ENCODE measurements at places on chromosomes 4 and X. TPM values are rescaled to one million over a fixed set of nuclear protein-coding genes. Genes with fewer than 3 reads are reported as not detected.

Gene OTUD6A
- not detected for total RNA-seq

Gene HGFAC
- 0.75 TPM for total RNA-seq

GRCh38 chr4:18440527-18441202, 419.1 kb upstream of the LCORL start:
- H3K36me3 ChIP-seq, result no peaks in the 10 kb centered on the region
- no peak overlapping the region for H3K4me3 ChIP-seq
- no peak overlapping the region for H3K27ac ChIP-seq
- no peaks in the 10 kb centered on the region for H3K27me3 ChIP-seq

Gene PNMA6A
- 0.38 TPM for total RNA-seq

- DNase-seq, result no peak
- no peak overlapping the region for H3K27ac ChIP-seq
- no peaks in the 10 kb centered on the region for H3K27me3 ChIP-seq
- peaks cover 19% of the 10 kb centered on the region for H3K36me3 ChIP-seq
- H3K4me3 ChIP-seq, result no peak overlapping the region
- H3K4me1 ChIP-seq, result no peaks in the 10 kb centered on the region
Observed at GRCh38 chrX:41604766-41605543, 83.8 kb upstream of the GPR34 start.

GRCh38 chr4:100827756-100828155, 309.9 kb upstream of the EMCN start:
- H3K4me1 ChIP-seq, result no peaks in the 10 kb centered on the region
- H3K36me3 ChIP-seq, result no peaks in the 10 kb centered on the region
- no peaks in the 10 kb centered on the region for H3K27me3 ChIP-seq
- H3K27ac ChIP-seq, result no peak overlapping the region
- no peak overlapping the region for H3K4me3 ChIP-seq
- no peak for DNase-seq

Gene DGKK
- not detected for total RNA-seq

DNA sequence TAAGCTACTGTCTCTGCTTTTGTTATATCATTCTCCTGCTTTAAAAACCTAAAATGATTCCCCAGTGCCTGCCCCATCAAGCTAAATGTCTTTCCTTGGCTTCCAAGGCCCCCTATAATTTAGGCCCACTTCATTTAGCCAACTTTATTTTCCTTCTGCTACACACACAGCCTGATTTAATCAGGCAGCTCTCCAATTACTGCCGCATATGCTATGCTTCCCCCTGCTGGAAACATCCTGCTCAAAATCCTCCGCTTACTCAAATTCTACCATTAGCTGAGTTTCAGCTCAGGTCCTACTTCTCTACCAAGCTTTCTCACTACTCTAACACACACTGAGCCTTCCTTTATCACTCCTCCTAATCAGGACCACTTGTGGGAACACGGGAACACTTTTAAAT, 17.0 kb downstream of the LAMP2 start:
- H3K4me3 ChIP-seq, result no peak overlapping the region
- H3K4me1 ChIP-seq, result no peaks in the 10 kb centered on the region
- no peaks in the 10 kb centered on the region for H3K27me3 ChIP-seq
- no peak for DNase-seq

Gene SSX2B
- not detected for total RNA-seq

Gene SERPINA7
- total RNA-seq, result not detected

- H3K4me1 ChIP-seq, result no peaks in the 10 kb centered on the region
- H3K4me3 ChIP-seq, result no peak overlapping the region
- no peaks in the 10 kb centered on the region for H3K27me3 ChIP-seq
- no peak for DNase-seq
- no peak overlapping the region for H3K27ac ChIP-seq
- no peaks in the 10 kb centered on the region for H3K36me3 ChIP-seq
Observed at GRCh38 chrX:84907324-84907968, 96.2 kb upstream of the APOOL start.

GRCh38 chr4:94472056-94472826, 20.5 kb downstream of the PDLIM5 start:
- H3K27ac ChIP-seq, result no peak overlapping the region
- no peak overlapping the region for H3K4me3 ChIP-seq
- H3K36me3 ChIP-seq, result no peaks in the 10 kb centered on the region
- H3K27me3 ChIP-seq, result no peaks in the 10 kb centered on the region

DNA sequence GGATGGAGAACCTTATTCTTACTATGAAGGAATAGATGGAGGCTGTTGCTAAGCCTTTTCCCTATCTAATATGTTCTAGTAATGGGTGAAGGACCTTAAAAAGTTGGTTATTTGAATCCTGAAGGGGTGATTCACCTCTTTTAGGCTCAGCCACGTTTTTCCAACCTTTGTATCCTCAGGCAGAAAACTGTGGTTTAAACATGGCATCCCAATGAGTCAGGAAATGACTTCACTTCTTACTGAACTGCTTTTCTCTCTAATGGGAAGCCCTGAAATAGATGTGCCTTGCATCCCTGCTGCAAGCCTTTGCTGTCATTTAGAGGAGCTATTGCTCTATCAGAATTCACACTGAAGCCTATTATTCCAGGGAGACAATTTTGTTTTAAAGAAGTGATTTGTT, 191.0 kb upstream of the ARX start:
- H3K27me3 ChIP-seq, result no peaks in the 10 kb centered on the region
- DNase-seq, result no peak
- H3K27ac ChIP-seq, result no peak overlapping the region
- no peaks in the 10 kb centered on the region for H3K36me3 ChIP-seq
- H3K4me3 ChIP-seq, result no peak overlapping the region

DNA sequence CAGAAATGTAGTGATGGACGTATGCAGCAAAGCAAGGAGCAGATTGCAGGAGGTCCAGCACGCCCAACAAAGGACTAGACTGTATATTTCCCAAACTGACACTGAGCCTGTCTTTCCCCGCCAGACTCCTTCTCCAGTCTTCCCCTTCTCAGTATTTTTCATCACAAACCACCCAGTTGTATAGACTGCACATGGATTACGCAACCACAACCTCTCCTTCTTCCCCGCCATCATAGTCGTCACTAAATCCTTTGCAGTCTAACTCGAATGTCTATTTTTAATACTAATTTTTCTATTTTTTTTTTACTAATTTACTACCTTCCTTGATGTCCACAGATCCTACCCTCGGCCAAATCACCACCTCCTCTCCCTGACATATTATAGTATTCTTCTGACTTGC, 105.4 kb downstream of the MTNR1A start:
- no peaks in the 10 kb centered on the region for H3K27me3 ChIP-seq
- H3K27ac ChIP-seq, result no peak overlapping the region
- H3K4me1 ChIP-seq, result no peaks in the 10 kb centered on the region
- H3K36me3 ChIP-seq, result no peaks in the 10 kb centered on the region
- no peak overlapping the region for H3K4me3 ChIP-seq

Gene NAP1L2
- 4.8 TPM for total RNA-seq

GRCh38 chr4:54637325-54637724, 20.4 kb upstream of the KIT start:
- H3K4me3 ChIP-seq, result no peak overlapping the region
- H3K27me3 ChIP-seq, result no peaks in the 10 kb centered on the region
- H3K27ac ChIP-seq, result no peak overlapping the region
- H3K36me3 ChIP-seq, result no peaks in the 10 kb centered on the region
- H3K4me1 ChIP-seq, result no peaks in the 10 kb centered on the region

DNA sequence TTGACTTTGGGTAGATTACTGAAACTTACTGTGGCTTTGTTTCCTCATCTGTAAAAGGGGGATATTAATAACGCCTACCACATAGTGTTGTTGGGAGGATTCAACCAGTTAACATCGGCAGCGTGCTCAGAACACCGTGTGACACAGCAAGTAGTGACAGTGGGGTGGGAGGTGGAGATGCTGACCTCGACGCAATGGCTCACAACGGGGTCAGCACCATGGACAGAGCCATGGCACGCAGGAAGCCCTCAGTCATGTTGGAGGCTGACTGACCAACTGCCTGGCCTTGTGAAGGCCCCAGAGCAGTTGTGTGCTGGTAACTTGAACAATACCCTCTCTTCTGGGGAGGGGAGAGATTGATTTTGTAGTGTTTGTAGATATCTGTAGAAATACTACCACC, 93.2 kb downstream of the WFS1 start:
- no peaks in the 10 kb centered on the region for H3K36me3 ChIP-seq
- no peaks in the 10 kb centered on the region for H3K4me1 ChIP-seq
- no peak for DNase-seq
- no peaks in the 10 kb centered on the region for H3K27me3 ChIP-seq
- H3K4me3 ChIP-seq, result no peak overlapping the region

Gene GAGE12C
- total RNA-seq, result not detected

DNA sequence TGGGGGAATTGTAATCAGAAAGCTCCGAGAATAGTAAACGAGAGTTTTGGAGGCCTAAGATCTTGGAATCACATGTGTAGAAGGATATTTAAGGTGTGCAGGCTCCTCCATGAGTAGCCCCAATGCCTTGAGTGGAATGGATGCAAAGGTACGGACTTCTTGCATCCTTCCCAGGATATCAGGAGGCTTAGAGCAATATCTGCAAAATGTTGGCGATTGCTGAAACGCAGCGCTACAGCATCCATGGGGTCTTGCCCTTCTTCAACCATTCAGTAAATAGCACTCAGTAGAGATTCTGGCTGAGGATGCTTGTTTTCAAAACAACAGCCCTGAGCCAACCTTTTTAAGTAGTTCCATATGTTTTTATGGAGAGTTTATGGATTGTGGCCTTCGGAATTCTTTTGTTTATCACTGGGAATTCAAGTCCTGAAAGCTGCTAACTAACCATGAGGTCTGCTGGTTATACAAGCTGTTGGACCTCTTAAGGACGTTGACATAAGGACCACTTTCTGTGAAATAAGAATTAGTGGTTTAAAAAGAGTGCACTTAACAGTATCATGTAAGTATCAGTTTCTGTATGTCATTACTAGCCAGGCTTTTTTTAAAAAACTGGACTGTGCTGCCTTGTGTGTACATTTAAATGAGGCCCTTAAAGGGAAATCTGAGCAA, 228.8 kb upstream of the PGRMC2 start:
- H3K36me3 ChIP-seq, result no peaks in the 10 kb centered on the region
- DNase-seq, result no peak
- H3K27me3 ChIP-seq, result no peaks in the 10 kb centered on the region
- H3K4me3 ChIP-seq, result no peak overlapping the region
- H3K27ac ChIP-seq, result no peak overlapping the region
- H3K4me1 ChIP-seq, result no peaks in the 10 kb centered on the region

GRCh38 chr4:54173281-54173912, 55.7 kb upstream of the PDGFRA start:
- H3K27ac ChIP-seq, result no peak overlapping the region
- DNase-seq, result no peak
- no peaks in the 10 kb centered on the region for H3K4me1 ChIP-seq
- no peak overlapping the region for H3K4me3 ChIP-seq
- no peaks in the 10 kb centered on the region for H3K36me3 ChIP-seq

DNA sequence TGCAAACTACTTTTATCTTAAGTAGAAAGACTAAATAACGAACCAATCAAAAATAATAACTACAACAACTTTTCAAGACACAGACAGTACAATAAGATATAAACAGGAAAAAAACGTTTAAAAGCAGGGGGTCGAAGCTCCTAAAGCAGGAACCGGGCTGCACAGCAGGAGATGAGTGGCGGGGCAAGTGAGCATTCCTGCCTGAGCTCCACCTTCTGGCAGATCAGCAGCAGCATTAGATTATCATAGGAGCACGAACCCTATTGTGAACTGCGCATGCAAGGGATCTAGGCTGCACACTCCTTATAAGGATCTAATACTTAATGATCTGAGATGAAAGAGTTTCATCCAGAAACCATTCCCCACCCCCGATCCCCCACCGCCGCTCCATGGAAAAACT, 146.2 kb downstream of the TEX11 start:
- no peaks in the 10 kb centered on the region for H3K27me3 ChIP-seq
- H3K36me3 ChIP-seq, result no peaks in the 10 kb centered on the region
- no peaks in the 10 kb centered on the region for H3K4me1 ChIP-seq
- no peak for DNase-seq
- H3K27ac ChIP-seq, result no peak overlapping the region

Gene CENPU
- total RNA-seq, result 2.8 TPM

Gene SEC24D
- 14.8 TPM for total RNA-seq

DNA sequence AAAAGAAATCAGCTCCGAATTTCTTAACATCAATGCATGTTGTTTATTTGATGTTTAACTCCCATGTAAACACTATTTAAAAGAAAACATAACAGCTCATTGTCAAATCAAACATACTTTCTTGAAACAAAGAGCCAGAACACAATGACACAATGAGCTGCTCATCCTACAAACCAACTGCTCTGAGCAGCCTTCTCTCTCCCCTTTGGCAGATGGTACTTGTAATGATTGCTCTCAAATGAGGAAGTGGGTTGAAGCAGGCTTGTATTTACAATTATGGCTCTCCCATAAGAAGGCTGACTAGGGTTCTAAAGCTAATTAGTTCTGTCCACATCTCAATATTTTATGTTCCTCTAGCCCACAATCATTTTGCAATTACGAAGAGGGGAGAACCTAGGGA, 637.8 kb upstream of the ADGRL3 start:
- no peaks in the 10 kb centered on the region for H3K4me1 ChIP-seq
- no peak overlapping the region for H3K27ac ChIP-seq
- H3K27me3 ChIP-seq, result no peaks in the 10 kb centered on the region
- H3K36me3 ChIP-seq, result no peaks in the 10 kb centered on the region

DNA sequence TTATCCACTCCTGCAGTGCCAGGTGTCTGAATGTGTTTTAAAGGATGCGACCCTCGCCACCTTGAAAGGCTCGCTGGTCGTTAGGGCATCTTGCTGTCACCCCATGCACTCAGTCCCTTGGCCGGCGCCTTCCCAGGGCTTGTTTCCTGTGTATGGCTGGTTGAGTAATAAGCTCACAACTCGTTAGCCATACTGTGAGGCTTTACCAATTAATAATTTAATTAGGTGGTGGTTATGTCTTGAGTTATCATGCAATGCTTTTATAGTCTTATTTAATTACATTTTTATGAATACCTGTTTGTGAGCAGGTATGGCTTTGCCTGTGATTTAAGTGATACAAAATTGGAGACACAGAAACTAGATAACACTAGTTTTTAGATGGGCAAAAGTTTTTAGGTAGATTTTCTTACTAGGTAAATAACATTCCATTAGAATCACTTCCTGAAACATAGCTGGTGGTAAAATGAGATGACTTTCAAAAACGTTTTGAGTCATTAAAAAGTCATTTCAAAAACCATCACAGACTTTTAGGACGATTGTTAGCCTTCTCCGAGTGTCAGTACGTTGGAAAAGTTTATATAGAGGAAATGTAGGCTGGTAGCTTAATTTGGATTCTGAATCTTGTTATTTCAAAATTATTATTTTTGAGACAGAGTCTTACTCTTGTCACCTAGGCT, 18.2 kb downstream of the PTTG2 start:
- H3K27ac ChIP-seq, result no peak overlapping the region
- H3K36me3 ChIP-seq, result peaks cover under 1% of the 10 kb centered on the region
- H3K4me1 ChIP-seq, result peaks cover 17% of the 10 kb centered on the region
- no peak for DNase-seq
- H3K27me3 ChIP-seq, result no peaks in the 10 kb centered on the region
- peak overlapping the region; percentile 50 for H3K4me3 ChIP-seq

Gene OPRPN
- not detected for total RNA-seq

GRCh38 chr4:19823781-19824180, 427.9 kb upstream of the SLIT2 start:
- H3K4me1 ChIP-seq, result no peaks in the 10 kb centered on the region
- H3K36me3 ChIP-seq, result no peaks in the 10 kb centered on the region
- H3K27ac ChIP-seq, result no peak overlapping the region
- no peak for DNase-seq
- H3K27me3 ChIP-seq, result no peaks in the 10 kb centered on the region
